ENCODE measurements at places on chromosomes 7 and 10.

DNA sequence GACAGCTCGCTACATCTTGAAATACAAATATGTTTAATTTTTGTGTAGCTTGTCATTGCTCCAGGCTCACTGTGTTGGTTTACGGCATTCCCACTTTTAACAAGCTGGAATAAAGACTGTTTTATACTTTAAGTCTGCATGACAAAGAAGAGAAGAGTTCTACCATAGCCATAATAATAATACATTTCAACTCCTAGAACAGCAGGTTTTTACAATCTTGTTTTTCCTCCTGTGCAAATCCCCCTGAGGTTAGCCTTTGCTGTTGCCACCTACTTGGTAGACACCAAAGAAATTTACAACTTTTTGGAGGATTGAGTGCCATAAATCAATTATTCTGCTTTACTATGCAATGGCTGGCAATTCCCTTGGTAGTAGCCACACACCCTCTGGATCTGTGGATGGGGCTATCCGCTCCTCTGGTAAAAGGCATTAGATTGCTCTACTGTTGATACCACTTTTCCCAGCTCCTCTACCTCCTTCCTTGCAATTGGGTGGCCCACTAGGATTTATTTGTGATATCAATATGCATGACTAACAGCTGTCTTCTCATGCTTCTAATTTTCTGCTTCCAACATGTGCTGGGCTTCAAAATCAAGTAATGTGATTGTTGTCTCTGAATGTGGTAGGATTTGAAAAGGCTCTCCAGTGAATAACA lies 60.2 kb downstream of the SFMBT2 start:
- no peaks in the 10 kb centered on the region for H3K27me3 ChIP-seq
- H3K4me3 ChIP-seq: no peak overlapping the region
- H3K36me3 ChIP-seq: no peaks in the 10 kb centered on the region
- H3K4me1 ChIP-seq: no peaks in the 10 kb centered on the region
- no peak overlapping the region for H3K27ac ChIP-seq
- DNase-seq: no peak

GRCh38 chr10:120755771-120756170 lies 95.4 kb upstream of the WDR11 start:
- no peak overlapping the region for H3K4me3 ChIP-seq
- H3K36me3 ChIP-seq: no peaks in the 10 kb centered on the region
- H3K27me3 ChIP-seq: no peaks in the 10 kb centered on the region
- H3K27ac ChIP-seq: no peak overlapping the region
- H3K4me1 ChIP-seq: no peaks in the 10 kb centered on the region
- DNase-seq: no peak

DNA sequence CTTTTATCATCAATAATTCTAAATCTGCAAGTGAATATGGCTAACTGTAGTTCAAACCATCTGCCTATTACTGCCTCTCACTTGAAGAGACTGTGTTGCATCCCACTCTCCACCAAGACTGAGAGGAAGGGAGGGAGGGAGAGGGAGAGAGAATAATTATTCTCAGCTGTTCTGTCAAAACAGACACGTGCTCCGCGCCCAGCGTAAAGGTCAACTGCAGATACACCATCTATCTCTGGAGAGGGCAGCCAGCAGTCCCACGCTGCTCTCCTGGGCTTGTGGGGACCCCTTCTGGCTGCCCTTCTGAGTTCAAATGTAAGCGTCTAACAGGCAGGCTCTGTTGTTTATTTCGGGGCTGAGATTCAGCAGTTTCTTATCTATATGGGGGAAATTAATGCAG lies 625.5 kb upstream of the GALNT17 start:
- no peaks in the 10 kb centered on the region for H3K36me3 ChIP-seq
- no peak overlapping the region for H3K27ac ChIP-seq
- H3K4me1 ChIP-seq: no peaks in the 10 kb centered on the region
- H3K27me3 ChIP-seq: no peaks in the 10 kb centered on the region

DNA sequence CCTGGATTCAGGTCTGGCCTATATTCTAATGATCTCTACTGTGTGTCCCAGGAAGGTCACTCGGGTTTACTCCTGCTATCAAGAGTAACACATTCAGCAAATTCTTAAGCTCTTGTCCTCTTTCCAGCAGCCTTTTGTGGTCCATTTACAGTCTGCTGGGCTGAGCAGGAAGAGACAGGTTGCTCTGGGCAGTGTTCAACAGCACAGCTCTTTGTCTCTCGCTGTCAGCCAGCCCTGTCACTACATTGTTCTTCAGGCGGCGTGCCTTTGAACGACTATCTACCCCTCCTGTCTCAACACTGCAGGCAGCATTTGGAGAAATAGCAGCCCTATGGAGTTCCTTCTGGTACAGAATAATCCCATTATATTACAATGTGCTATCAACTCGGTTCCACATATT lies 192.2 kb upstream of the TBX20 start:
- H3K27ac ChIP-seq: peak overlapping the region; percentile 87
- H3K36me3 ChIP-seq: no peaks in the 10 kb centered on the region
- H3K4me3 ChIP-seq: no peak overlapping the region
- H3K27me3 ChIP-seq: no peaks in the 10 kb centered on the region
- H3K4me1 ChIP-seq: peaks cover 6% of the 10 kb centered on the region

GRCh38 chr10:73867126-73867807 lies 7.1 kb downstream of the CAMK2G start:
- no peak for DNase-seq
- peaks cover 13% of the 10 kb centered on the region for H3K4me1 ChIP-seq
- H3K36me3 ChIP-seq: peaks cover 41% of the 10 kb centered on the region
- H3K27ac ChIP-seq: no peak overlapping the region
- H3K4me3 ChIP-seq: no peak overlapping the region

DNA sequence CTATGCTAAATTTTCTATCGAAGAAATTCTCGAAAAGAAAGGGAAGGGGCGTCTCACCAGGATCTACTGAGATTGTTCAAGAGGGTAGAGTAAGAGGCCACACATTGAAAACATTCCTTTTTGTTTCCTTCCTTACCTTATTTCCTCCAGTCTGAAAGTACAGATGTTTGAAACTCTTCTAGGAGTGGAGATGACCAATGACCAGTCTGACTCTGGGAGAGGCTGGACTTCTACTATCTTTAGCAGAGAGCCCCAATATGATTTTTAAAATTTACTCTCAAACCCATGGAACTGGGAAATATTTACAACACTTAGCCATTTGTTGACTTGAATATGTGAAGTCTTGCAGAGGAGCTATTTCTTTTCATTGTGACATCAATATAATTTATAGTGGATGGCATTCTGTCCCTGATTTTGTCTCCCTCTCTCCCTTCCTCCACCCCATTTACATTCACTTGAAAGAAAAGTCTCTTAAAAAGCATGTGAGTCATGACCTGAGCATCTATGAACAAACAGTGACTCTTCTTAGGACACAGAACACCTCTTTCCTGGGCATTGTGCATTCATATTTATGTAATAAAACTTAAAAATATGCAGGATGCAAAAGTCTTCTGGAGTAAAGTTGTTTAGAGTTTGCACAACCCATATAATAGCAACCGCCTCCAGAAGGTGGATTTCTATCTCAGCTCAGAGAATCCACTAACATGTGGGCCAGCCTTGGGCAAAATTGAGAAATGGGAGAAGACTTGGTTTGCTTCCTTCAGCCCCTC lies 31.2 kb upstream of the BMPER start:
- H3K27ac ChIP-seq: no peak overlapping the region
- DNase-seq: peak; percentile 85
- no peaks in the 10 kb centered on the region for H3K36me3 ChIP-seq
- H3K4me3 ChIP-seq: no peak overlapping the region

DNA sequence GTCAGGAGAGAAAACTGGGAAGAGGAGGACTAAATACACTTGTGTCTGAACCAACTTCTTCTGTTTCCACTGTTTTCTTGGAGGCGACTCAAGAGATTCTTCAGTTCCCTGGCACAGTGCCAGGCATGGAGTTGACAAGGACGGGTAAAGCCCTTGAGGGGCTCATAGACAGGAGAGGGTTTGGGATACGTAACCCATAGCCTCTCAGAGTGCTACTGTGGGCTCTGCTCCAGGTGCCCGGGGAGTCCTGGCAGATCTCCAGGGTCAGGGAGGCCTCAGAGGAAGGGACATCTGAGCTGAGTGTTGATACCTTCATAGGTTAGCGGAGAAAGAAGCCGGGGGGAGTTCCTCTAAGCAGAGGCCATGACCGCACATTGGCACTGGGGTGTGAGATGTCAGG lies 42.0 kb downstream of the GALNT17 start:
- no peak overlapping the region for H3K4me3 ChIP-seq
- DNase-seq: no peak
- H3K36me3 ChIP-seq: no peaks in the 10 kb centered on the region
- no peak overlapping the region for H3K27ac ChIP-seq
- H3K4me1 ChIP-seq: no peaks in the 10 kb centered on the region

DNA sequence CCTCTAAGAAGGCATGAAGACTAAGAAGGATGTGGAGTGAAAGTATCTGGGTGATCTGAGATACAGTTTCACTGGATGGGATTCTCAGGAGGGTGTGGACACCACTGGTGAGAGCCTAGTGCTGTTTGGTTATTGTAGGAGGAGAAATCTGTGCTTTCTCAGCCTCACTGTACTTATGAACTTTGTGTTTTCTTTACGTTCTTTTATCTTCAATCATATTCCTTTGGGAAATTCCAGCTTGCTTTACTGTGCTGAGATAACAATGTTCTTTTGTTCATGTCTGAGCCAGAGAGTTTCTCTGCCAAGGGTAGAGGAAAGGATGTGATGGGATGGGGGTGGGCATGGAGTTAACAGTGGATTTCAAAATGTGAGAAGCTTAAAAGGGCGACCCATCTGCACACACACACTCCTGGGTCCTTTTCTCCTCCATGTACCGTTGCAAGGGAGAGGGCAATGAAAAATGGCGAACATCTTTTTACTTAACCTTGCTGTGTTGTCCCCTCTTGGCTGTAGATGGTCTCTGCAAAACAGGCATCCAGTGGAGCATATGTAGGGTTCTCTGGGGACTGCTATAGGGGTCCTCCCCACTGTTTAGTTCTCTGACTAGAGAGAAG lies 25.0 kb upstream of the TAX1BP1 start:
- H3K36me3 ChIP-seq: no peaks in the 10 kb centered on the region
- no peak overlapping the region for H3K4me3 ChIP-seq
- DNase-seq: no peak
- H3K4me1 ChIP-seq: no peaks in the 10 kb centered on the region
- no peaks in the 10 kb centered on the region for H3K27me3 ChIP-seq

- DNase-seq: no peak
- peaks cover 5% of the 10 kb centered on the region for H3K4me1 ChIP-seq
- no peak overlapping the region for H3K4me3 ChIP-seq
- no peaks in the 10 kb centered on the region for H3K27me3 ChIP-seq
Observed at GRCh38 chr7:156889089-156889488, 3.9 kb downstream of the LMBR1 start.

DNA sequence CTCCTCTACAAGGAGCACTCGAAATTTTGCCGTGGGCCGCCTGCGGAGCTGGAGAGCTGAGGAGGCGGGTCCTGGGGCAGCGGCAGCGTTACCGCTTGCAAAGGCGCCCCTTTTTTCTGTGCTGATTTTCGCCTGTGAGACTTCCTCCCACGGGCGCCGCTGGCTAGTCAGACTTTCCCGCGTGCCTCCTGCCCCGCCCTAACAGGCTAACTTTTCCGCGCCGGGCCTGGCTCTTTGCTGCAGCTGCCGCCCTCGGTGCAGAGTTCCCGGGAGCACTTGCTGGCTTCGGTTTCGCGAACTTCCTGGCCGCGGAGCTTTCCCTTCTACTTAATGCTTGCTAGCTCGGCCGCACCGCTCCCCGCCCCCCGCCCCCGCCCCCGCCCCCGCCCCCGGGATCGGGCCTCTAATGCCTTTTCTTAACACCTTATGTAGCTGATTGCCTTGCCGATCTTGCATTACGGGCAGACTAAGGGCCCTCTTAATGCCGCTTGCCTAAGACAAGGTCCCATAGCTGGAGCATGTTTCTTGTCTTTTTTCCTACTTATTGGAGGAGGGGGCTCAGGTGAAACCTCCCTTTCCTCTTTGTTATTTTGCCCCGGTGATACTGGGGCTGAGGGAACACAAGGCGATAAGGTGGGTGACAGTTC lies 37.9 kb upstream of the RASGEF1A start:
- peaks cover 3% of the 10 kb centered on the region for H3K27me3 ChIP-seq
- no peak overlapping the region for H3K27ac ChIP-seq
- H3K36me3 ChIP-seq: peaks cover 2% of the 10 kb centered on the region
- no peak overlapping the region for H3K4me3 ChIP-seq
- no peaks in the 10 kb centered on the region for H3K4me1 ChIP-seq

- H3K4me1 ChIP-seq: no peaks in the 10 kb centered on the region
- H3K27me3 ChIP-seq: no peaks in the 10 kb centered on the region
- H3K36me3 ChIP-seq: no peaks in the 10 kb centered on the region
Observed at GRCh38 chr10:64486149-64486548, 964.9 kb downstream of the REEP3 start.

- no peak overlapping the region for H3K27ac ChIP-seq
- peak; percentile 11 for DNase-seq
- no peaks in the 10 kb centered on the region for H3K36me3 ChIP-seq
- no peaks in the 10 kb centered on the region for H3K4me1 ChIP-seq
- no peaks in the 10 kb centered on the region for H3K27me3 ChIP-seq
Observed at GRCh38 chr7:141884539-141885225, 31.5 kb upstream of the OR9A4 start.

DNA sequence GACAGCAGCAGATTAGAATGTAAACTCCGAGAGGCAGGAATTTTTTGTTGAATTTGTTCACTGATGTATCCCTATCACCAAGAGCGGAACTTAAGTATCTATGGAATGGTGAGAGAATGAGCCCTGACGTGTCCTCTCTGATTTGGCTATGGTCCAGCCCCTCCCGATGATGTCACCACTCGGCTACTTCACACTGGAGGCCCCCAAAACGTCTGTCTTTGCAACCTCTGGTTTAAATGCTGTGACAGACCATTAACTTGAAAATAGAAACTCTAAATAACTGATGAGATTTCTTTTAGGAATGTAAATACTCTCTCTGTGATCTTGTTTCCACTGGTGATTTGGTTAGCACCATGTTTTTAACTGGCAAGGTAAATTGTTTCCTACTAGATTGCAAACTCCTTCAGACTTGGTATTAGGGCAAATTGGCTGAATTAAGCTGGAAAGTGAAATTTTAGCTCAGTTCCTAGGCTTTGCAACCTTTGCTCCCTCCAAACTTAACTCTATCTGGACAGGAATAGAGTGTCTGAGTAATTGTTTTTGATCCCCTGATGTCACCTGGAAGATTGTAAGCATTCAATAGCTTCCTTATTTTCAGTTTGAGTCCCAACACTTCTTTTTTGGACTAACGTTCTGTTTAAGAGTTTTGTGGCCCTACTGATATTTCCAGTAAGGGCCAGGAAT lies 19.1 kb downstream of the SLC16A12 start:
- H3K36me3 ChIP-seq: no peaks in the 10 kb centered on the region
- H3K4me1 ChIP-seq: no peaks in the 10 kb centered on the region
- peak; percentile 61 for DNase-seq
- H3K27ac ChIP-seq: no peak overlapping the region

Data from trophoblast cell (in vitro differentiated cells and primary cell).